Fibroblast of lung (primary cell): ENCODE measurements at places on chromosomes 12 and 14. TPM values are rescaled to one million over a fixed set of nuclear protein-coding genes. Genes with fewer than 3 reads are reported as not detected.

Gene CDKL1
- 14.1 and 22.8 TPM in 2 replicates for total RNA-seq

Gene TOMM20L
- not detected in 2 replicates for total RNA-seq

Gene TBPL2
- total RNA-seq: not detected in 2 replicates

Gene GPR132
- total RNA-seq: 0.17 and 0.26 TPM in 2 replicates

Gene TMCC3
- 0.33 and 0.51 TPM in 2 replicates for total RNA-seq

Gene ADCK1
- 4.6 and 5.4 TPM in 2 replicates for total RNA-seq

Gene PPP4R4
- total RNA-seq: 0.51 and 0.99 TPM in 2 replicates

Gene WBP11
- 8.0 and 10.6 TPM in 2 replicates for total RNA-seq

Gene KLRD1
- 0.17 and 0.26 TPM in 2 replicates for total RNA-seq

Gene GALNT6
- total RNA-seq: 25.9 and 115 TPM in 2 replicates

Gene LRRK2
- 10.8 and 14.0 TPM in 2 replicates for total RNA-seq

Gene NT5DC3
- total RNA-seq: 10.0 and 10.4 TPM in 2 replicates

Gene MYBPC1
- total RNA-seq: not detected in 2 replicates

Gene C12orf60
- 1.0 and 1.5 TPM in 2 replicates for total RNA-seq

Gene ST8SIA1
- total RNA-seq: 5.9 and 23.9 TPM in 2 replicates

Gene ADAM21
- 0.51 and 0.66 TPM in 2 replicates for total RNA-seq

Gene ADAMTS20
- not detected in 2 replicates for total RNA-seq

Gene KRAS
- total RNA-seq: 12.3 and 15.0 TPM in 2 replicates

Gene RARG
- 26.7 and 51.4 TPM in 2 replicates for total RNA-seq

Gene PLEKHA5
- 29.8 and 50.4 TPM in 2 replicates for total RNA-seq

Gene APEX1
- total RNA-seq: 66.6 and 86.5 TPM in 2 replicates

Gene SLCO1B1
- not detected in 2 replicates for total RNA-seq

Gene RBMS2
- total RNA-seq: 11.3 and 23.1 TPM in 2 replicates

Gene LIN7A
- 9.5 and 22.8 TPM in 2 replicates for total RNA-seq

Gene DIO2
- 0.77 and 3.3 TPM in 2 replicates for total RNA-seq

Gene NEUROD4
- total RNA-seq: not detected in 2 replicates

Gene CLEC2D
- 3.6 and 5.1 TPM in 2 replicates for total RNA-seq
